Germinal center (tissue), 1 donor: ENCODE measurements at places on chromosomes 16 and 17.
A peak's percentile ranks its signal among the peaks of the same experiment; 100 is the strongest.

GRCh38 chr16:79296491-79296890 is 304.0 kb downstream of the MAF start:
- no peak for DNase-seq

DNA sequence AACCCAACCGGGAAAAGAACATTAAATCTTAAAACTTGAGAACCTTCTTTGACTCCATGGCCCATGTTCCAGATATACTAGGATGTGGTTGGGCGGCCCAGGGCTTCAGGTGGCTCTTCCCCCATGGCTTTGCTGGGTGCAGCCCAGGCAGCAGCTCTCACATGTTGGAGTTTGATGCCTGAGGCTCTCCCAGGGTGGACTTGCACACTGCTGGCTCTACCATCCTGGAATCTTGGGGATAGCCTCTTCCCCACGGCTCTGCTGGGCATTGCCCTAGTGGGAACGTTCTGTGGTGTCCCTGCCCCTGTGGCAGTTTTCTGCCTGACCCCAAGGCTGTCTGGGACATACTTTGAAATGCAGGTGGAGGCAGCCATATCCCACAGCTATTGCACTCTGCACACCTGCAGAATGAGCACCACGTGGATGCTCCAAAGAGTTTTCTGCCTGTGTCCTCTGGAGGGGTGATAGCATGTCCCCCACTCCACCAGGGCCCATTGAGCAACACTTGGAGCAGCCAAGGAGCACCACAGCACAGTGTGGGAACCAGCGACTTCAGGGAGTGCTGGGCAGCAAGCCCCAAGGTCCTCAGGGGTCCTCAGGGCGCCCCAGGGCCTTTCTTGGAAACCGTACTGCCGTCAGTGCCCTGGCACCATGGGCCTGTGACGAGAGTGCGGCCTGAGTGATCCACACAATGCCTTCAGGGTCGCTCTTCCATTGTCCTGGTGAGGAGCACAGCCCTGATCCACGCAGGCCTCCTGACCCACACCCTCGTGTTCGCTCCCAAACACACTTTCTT is 70.8 kb downstream of the GOSR1 start:
- no peak for DNase-seq

GRCh38 chr16:54505549-54506213 is 219.1 kb upstream of the IRX3 start:
- DNase-seq = no peak

- no peak for DNase-seq
Observed at GRCh38 chr17:11499881-11500280, 98.4 kb upstream of the DNAH9 start.

DNA sequence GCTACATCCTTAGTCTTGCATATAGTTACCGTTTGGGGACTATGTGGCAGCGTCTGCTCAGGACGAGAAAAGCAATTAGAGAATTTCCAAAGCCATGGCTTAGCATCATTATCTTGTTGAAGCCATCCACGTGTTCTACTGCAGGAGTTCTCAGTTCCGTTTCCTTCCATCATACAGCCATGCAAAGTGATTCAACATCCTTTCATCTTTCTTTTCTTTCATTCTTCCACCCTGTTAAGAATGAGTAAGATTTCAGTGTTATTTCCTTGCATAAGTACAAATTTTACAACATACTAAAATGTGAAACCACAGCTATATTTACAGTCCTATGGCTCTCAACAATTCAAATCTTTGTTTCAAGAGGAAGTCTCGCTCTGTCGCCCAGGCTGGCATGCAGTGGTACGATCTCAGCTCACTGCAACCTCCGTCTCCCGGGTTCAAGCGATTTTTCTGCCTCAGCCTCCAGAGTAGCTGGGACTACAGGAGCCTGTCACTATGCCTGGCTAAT is 3.8 kb downstream of the MARF1 start:
- peak; percentile 38 for DNase-seq
